Activated CD8-positive, alpha-beta memory T cell treated with anti-CD3 and anti-CD28 coated beads for 1 hour (primary cell): ENCODE measurements at places on chromosomes 4 and X.

DNA sequence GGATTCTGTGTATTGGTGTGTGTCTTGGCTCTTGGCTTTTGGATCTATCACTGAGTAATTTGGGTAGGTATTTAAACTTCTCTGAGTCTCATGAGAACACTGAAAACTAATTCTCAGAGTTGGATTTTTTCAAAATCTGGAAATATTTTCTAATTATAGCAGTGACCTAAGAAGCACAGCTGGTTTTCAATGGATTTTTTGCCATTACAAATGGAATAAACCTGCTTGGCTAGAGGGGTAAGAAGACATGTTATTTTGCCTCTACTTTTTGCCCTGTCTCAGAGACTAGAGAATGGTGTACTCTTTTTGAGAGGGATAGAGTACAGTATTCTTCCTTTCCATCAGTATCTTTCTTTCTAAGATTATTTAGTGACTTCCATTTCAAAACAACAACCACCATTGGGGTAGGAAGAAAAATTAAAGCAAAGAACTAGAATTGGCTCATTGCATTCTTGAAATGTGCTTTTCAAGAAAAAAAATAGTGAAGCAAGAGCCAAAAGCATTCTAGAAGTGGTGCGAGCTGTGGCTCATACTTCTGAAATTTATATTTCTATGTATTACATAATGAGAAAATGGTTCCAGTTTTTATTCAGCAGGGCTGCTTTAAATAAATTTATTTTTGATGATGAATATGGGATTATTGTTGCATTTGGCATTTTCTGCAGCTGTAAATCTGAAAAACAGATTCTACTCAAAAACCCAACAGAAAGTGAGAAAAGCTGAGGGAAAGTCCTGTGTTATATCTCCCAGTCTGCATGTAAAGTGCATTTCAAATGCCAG, 850.2 kb upstream of the SLIT2 start:
- no peak for DNase-seq

DNA sequence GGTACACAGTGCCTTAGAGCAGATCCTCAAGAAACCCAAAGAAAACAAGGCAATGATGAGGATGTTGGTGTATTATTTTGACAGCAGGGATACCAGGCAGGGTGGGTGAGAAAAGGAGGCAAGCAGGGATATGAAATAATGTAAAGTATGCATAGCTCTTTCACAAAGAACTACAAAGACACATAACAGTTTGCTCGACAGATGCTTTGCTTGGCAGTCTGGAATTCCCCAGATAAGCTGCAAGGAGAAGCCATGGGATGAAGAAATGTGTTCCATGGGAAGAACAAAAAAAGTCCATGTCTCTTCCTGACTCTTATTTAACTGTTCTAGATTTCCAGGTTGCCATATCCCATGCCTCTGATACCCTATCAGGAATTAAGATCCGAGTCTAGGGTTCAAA, 75.4 kb downstream of the FAM13A start:
- DNase-seq, result no peak

DNA sequence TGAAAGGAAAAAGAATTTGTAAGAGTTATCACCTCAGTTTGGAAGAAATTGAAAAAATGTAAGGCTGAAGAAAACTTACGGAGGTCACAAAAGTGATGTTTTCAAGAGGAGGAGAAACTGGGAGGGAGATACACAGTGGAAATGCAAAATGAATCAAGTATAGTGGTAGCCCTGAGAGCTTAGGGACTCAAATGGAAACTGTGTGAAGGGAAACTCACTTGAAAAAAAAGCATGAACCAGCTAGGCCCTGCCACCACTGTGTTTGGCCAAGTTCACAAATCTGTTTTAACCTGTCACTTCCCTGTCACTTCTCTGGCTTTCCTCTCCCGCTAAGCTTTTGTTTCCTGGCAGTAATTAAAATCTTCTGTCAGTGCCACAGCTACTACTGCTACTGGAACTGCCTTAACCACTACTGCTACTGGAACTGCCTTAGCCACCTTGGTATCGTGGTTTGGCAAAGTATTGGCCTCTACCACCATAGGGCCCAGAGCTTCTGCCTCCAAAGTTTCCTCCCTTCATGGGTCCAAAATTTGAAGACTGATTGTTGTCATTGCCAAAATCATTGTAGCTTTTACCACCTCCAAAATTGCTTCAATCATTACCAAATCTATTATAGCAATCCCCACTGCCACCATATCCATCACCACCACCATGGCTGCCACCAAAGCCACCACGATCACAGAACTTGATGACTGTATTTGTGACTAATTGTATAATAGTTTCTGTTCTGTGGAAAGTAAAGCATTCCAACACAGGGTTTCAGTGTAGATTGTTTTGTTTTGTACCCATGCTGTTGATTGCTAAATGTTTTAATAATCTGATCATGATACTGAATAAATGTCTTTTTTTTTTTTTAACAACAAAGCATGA, 41.5 kb downstream of the SMARCA5 start:
- DNase-seq, result no peak

GRCh38 chr4:158914218-158914617, 145.4 kb downstream of the FNIP2 start:
- DNase-seq, result no peak

DNA sequence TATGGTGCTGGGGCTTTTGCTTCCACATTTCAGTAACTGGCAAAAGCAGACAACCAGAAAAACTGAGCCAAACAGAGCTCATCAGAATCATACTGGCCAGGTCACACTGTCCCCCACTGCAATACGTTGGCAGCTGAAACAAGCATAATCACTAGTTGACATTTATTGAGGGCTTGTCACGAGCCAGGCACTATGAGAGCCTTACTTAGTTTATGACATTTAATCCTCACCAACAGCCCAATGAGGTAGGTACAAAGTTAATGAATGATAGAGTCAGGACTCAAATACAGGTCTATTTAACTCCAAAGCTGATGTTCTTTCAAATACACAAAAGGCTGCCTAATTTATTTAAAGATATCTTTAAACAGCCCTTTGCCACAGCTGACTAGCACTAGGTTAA, 174.0 kb upstream of the MBNL3 start:
- DNase-seq, result no peak

DNA sequence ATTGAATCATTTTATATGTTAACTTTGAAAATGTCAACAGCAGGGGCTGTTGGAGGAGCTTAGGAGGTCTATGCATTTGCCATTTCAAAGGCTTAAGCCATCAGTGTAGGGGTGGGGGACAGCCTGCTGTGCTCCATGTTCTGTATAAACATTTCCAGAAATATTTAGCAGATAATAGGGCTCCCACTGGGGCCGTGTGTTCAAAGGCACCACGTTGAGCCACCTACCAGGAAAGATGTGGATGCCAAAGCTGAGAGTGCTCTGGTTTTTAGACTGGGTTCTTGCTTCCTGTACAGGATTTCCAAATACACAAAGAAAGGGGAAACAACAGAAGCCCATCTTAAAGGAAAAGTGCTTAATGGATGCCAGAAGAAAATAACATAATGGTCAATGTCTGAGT, 219.5 kb downstream of the CENPC start:
- no peak for DNase-seq

DNA sequence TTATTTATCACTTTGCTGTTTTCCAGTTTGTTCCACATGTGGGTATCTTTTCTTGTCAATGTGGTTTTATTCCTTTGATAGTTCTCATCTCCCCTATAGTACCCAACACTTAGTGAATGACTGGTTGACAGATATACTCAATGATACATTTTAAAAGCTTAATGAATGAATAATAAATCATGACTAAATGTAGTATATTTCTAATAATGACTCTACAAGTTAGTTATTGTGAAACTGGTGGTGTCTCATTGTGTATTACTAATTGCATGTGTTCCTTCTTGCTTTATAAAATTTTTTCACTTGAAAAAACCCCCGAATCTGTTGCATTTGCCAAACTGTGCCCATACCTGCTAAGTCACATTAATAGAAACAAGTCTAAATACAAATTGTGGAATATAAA, 95.4 kb downstream of the MBNL3 start:
- no peak for DNase-seq

GRCh38 chrX:47796433-47796906, 40.2 kb upstream of the ZNF81 start:
- DNase-seq, result no peak

DNA sequence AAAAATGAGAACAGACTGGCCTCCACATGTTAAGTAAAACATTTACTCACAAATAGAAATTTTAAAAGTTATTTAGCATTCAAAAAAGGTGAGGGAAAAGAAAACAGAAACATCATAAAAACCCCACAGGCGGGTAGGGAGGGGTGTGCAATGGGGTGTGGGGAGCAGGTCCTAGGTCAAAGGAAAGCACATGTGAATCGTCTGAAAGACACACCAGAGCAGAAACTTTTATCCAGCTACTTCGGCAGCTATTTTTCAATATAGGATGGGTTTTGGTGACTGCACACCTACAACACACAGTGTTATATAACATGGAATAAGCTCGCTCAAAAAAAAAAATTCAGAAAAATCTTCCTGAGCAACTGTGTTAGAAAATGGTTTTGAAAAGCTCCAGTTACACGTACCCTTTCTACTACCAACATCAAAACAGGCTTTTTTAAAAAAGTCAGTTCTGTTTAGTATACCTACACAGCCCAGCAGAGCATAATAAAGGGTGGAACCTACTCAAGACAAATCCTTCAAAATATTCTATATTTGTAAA, 1.6 kb downstream of the OTUD4 start:
- no peak for DNase-seq

- no peak for DNase-seq
Observed at GRCh38 chrX:133171962-133172708, 46.0 kb downstream of the TFDP3 start.

GRCh38 chr4:2320152-2320551, 58.2 kb upstream of the MXD4 start:
- no peak for DNase-seq

GRCh38 chr4:18111081-18111480, 89.5 kb upstream of the LCORL start:
- no peak for DNase-seq
